ENCODE measurements at places on chromosomes 7 and 10.

DNA sequence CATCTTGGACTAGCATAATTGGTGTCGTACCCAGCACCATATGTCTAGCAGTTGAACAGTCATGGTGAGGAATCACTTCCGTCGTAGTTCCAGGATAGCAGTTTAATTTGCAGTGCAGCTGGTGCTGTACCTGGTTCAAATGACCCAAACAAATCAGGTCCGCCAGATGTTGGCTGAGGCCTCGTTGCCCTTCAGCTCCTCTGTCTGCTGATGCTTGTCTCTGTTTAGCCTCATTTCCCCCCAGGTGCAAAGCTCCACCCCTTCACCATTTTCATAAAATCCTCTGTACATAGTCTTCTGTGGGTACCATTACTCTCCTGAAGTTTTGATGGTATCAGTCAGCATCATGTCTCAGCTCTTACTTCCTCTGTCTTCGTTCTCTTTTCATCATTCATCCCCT lies 35.1 kb downstream of the UMAD1 start:
- DNase-seq: no peak

- DNase-seq: peak; percentile 9
These were observed 19.9 kb upstream of the LMOD2 start for GRCh38 chr7:123635551-123636359.

- DNase-seq: no peak
These were observed 69.0 kb downstream of the PRSS58 start for GRCh38 chr7:142188846-142189245.

- DNase-seq: no peak
These were observed 19.1 kb downstream of the DNAJB6 start for GRCh38 chr7:157355784-157356511.

DNA sequence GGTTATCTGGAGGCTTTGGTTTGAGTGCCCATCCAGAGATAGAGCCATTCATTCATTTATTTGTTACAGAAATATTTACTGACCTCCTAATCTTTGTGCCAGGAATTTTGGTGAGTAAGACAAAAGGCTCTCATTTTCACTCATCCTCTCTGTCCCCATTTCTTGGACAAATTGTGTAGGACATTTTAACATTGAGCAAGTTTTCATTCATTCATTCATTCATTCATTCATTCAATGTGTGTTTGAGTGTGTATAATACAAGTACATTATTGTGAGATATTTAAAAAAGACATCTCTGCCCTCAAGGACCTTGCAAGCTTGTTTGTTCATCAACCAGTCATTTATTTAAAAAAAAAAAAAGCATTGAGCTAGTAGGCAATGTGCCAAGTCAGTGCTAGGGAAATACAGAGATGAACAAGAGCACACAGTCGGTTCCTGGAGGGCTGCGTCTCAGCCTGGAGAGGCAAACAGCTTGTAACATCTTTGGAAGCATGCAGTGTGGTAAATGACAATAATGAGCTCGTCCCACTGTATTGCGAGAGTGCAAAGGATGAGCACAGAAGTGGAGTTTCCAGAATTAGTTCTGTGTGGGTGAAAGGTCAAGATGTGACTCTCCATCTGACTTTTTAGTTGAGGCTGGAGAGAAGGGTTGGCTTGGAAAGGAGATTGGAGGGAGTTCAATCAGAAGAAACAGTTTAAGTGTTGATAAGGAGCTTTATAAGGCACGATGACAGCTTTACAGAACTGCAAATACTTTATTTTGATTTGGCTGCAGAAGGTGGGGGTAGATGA lies 50.5 kb upstream of the HBP1 start:
- DNase-seq: no peak

GRCh38 chr10:128109707-128110106 lies 16.5 kb downstream of the MKI67 start:
- DNase-seq: no peak

DNA sequence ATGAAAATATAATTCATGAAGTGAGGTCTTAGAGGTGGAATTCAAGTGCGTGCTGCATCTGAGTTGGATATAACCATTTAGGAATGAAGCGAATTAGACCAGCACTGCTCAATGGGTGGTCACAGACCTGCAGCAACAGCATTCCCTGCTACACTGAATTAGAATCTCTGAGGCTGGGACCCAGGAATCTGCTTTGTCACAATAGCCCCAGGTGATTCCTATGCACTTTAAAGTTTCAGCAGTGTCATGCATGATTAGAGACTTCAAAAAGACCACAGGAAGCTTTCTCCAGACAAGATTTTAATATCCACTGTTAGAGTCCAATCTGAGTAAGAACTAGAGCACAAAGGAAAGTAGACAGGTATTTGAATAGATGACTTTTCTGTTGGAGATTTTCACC lies 352.8 kb upstream of the VSTM2A start:
- no peak for DNase-seq

GRCh38 chr10:2748287-2748686 lies 319.1 kb upstream of the PFKP start:
- DNase-seq: no peak

- peak; percentile 71 for DNase-seq
These were observed 95.4 kb downstream of the FAM53B start for GRCh38 chr10:124648738-124649137.

GRCh38 chr7:68235937-68236336 lies 1239.3 kb downstream of the TYW1 start:
- no peak for DNase-seq

GRCh38 chr7:141362580-141363435 lies 188.4 kb upstream of the AGK start:
- peak; percentile 35 for DNase-seq

DNA sequence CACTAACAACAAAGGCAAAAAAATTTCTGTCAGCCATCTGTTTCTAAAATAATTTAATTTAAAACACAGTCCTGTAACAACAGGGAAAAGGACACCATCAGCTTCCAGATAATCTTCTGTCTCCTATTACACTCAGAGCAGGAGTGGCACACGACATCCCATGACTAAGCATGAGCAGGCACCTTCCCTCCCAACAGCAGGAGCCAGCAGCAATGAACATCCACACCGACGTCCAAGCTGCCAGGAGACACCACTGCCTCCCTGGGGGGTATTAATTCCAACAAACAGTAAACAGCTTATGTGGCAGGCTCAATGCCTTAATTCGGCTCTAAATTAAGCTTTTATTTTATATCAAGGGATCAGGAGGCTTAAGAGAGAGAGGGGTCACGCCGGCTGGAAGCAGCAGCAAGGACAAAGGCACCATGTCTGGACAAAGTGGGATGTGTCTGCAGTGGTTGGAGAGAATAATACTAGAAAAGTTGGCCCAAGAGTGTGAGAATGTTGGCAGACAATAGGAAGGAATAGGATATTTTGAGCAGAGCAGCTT lies 45.7 kb downstream of the KIAA1549 start:
- peak; percentile 75 for DNase-seq

GRCh38 chr7:17130281-17131059 lies 168.0 kb upstream of the AHR start:
- peak; percentile 46 for DNase-seq

DNA sequence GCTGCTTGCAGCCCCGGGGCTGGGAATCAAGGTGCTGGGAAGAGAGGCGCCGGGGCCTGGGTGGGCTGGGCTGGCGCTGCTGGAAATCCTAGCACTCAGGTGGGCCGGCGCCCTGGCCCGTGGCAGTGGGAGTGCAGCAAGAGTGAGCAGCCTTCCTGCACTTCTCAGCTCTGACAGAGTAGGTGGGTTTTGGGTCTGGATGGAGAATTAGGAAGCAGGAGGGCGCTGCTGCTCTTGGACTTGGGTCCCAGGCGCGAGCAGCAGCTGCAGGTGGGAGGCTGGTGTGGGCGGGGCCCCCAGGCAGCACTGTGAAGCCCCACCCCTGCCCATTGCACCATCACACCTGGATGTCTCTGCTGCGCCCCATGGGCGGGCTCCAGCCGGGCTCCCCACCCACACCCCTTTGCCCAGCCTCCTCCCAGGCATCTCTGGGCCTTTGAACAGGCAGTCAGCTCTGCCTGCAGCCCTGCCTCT lies 6.0 kb downstream of the BRI3 start:
- DNase-seq: no peak

DNA sequence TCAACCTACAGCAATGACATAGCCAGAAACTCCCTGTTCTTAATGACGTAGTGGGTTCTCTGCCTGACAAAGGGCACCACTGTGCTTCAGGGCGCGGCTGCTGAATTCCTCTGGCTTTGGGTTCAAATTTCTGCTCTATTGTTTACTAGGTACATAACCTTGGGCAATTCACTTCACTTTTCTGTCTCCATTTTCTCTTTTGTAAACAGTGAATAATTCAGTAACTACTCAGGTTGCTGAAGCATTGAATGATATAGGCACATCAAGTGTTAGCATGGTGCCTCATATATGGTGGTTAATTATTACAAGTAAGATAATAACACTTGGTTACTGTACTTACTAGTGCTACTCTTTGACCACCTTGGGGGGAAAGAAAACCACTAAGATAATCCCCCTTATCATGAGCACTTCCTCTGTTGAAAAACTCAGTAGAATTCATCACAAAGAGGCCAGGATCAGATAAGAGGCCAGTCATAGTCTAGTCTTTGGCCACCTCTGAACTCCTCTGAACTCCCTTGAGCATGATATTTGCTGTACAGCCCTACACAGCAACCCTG lies 92.0 kb upstream of the AHR start:
- no peak for DNase-seq

- no peak for DNase-seq
These were observed 201.1 kb upstream of the CCDC6 start for GRCh38 chr10:60107308-60107976.

GRCh38 chr10:73645251-73645650 lies 4.0 kb upstream of the MYOZ1 start:
- DNase-seq: no peak

DNA sequence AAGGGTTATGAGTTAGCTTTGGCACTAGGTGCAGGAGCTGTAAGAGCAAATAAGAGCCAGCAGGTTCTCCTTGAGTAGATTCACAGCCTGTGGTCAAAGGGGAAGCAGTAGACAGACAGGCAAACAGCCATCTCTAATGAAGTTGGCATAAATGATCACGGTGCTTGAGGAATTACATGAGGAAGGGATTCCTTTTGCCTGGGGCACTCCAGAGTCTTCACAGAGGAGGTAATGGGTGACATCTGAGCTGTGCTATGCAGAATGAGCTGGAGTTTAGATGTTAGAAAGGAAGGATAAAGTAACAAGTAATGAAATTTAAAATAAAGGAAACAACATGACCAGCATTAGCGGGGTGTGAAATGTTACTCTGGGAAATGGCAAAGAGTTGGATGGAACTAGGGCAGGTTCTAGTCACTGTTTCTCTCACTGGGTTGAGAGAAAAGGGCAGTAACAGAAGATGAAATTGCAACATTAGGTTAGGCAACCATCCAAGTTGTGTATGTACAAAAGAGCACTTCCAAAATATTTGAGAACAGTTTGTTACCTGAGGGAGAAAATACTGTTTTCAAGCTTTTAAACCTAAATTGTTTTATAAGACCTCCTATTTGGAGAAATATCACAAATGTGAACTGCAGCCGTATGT lies 613.8 kb downstream of the PHTF2 start:
- no peak for DNase-seq

- no peak for DNase-seq
These were observed 20.4 kb upstream of the CCSER2 start for GRCh38 chr10:84308021-84308420.

- DNase-seq: no peak
These were observed 17.2 kb upstream of the FGFR2 start for GRCh38 chr10:121615435-121615793.

- DNase-seq: no peak
These were observed 803.0 kb downstream of the GRM8 start for GRCh38 chr7:126449611-126450268.

DNA sequence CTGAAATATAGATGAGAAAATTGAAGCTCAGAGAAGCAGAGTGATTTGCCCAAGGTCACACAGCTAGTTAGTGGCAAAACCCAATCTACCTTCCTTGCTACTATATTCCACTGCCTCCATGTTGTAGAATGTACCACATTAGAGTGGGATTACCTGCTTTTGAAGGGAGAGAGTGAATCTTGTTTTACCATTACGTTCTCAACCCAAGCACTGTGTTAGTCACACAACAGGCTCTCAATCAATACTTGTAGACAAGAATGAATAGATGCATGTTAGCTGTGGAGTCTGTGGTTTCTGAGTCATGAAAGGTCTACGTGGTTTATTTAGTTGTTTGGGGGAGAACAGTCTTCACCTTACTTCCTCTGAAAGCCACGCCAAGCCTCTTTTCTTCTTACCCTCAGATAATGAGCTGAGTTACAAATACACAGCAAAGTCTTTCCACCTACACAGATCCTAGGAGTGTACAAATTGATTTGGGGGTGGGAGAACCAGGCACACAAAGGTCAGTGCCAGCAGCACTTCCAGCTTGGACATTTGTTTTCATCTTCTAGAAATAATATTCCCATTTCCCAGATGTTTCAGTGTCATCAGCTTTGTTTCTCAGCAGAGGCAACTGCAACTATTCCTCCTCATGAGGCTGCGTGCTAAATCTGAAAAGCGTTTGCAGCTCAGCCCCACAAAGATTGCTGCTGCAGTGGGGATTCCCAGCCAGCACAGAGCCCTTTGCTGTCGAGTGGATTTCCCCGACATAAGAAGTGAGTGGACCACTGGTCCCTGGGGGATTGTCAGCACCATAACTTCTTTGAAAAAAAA lies 71.5 kb upstream of the ADO start:
- peak; percentile 44 for DNase-seq

DNA sequence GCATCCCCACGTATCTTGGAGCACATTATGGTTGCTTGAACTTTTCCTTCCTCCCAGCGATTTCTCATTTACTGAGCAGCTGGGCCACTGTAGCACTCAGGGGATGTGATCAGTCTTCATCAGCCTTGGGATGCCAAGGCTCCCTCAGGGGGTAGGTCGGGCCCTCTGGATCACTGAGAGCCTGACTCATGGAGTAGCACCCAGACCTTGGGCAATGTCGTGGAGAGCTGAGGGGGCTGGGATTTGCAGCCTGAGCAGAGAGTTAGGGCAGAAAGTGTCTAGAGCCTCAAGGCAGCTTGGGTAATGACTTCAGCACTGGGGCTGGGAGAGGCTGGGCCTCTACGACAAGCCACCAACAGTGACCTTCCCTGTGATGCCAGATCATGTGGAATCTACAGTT lies 86.5 kb upstream of the CXCL12 start:
- DNase-seq: no peak

GRCh38 chr10:8830048-8830447 lies 775.6 kb downstream of the GATA3 start:
- no peak for DNase-seq

DNA sequence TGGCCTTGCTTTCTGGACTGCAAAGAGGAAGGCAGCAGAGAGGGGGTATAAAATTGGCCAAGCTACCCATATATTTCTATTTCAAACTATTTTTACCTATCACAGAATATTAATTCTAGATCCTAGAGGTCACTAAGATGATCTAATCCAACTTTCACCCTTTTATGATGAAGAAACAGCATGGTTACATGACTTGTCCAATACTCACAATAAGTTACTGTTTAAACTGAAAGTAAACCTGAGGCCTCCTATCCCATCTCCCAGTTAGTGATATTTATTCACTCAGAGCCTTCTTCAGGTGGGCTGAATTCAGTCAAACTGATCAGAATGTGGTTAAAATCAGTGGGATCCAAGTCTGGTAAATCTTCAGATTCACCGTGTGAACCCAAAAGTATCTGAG lies 1345.1 kb downstream of the XPNPEP1 start:
- no peak for DNase-seq

GRCh38 chr7:155494551-155494950 lies 36.6 kb downstream of the EN2 start:
- DNase-seq: no peak

Measured in GM04504 (cell line).